ENCODE measurements at places on chromosomes 5 and 9. TPM values are rescaled to one million over a fixed set of nuclear protein-coding genes. Genes with fewer than 3 reads are reported as not detected.

- H3K27me3 ChIP-seq = no peaks in the 10 kb centered on the region
- H3K4me1 ChIP-seq = peaks cover 26% of the 10 kb centered on the region
- DNase-seq = no peak
- no peak overlapping the region for H3K27ac ChIP-seq
- no peak overlapping the region for H3K4me3 ChIP-seq
These were observed 10.0 kb downstream of the CTNNA1 start for GRCh38 chr5:138763037-138763778.

- no peak overlapping the region for H3K27ac ChIP-seq
- no peaks in the 10 kb centered on the region for H3K4me1 ChIP-seq
- H3K36me3 ChIP-seq = peaks cover 19% of the 10 kb centered on the region
- H3K27me3 ChIP-seq = no peaks in the 10 kb centered on the region
These were observed 56.9 kb downstream of the GPR107 start for GRCh38 chr9:130110596-130111021.

The SPATA31A3 gene
- total RNA-seq = not detected

The CER1 gene
- not detected for total RNA-seq

- no peak for DNase-seq
- H3K27me3 ChIP-seq = no peaks in the 10 kb centered on the region
- peaks cover 21% of the 10 kb centered on the region for H3K4me1 ChIP-seq
- peaks cover 27% of the 10 kb centered on the region for H3K36me3 ChIP-seq
- no peak overlapping the region for H3K4me3 ChIP-seq
These were observed 17.3 kb downstream of the DAPK1 start for GRCh38 chr9:87515006-87515405.

GRCh38 chr9:75013735-75014134 lies 14.4 kb downstream of the CARNMT1 start:
- H3K4me3 ChIP-seq = no peak overlapping the region
- no peak overlapping the region for H3K27ac ChIP-seq
- DNase-seq = no peak
- H3K4me1 ChIP-seq = no peaks in the 10 kb centered on the region
- peaks cover 2% of the 10 kb centered on the region for H3K36me3 ChIP-seq
- no peaks in the 10 kb centered on the region for H3K27me3 ChIP-seq

GRCh38 chr5:1856596-1857255 lies 26.0 kb downstream of the IRX4 start:
- no peak for DNase-seq
- H3K27me3 ChIP-seq = peaks cover 61% of the 10 kb centered on the region
- H3K36me3 ChIP-seq = no peaks in the 10 kb centered on the region

The PHAX gene
- 57.3 TPM for total RNA-seq

DNA sequence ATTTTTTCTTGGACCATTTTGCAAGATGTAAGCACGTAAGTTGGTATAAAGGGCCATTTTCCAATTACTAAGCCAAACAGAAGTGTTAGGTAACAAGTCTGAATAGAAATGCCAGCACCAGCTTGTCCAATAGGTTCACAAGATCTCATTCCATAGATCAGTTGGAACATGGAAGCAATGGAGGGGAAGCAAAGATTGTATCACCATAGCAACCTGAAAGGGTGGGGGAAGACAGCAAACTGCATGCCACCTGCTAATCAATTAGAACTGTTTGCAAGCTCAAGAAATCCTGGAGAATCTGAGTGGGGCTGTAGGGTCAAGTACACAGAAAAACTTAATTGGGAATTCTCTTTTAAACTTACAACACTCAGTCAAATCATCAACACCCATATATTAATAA lies 264.9 kb upstream of the EFNA5 start:
- no peaks in the 10 kb centered on the region for H3K27me3 ChIP-seq
- no peak overlapping the region for H3K27ac ChIP-seq
- no peaks in the 10 kb centered on the region for H3K36me3 ChIP-seq
- no peak overlapping the region for H3K4me3 ChIP-seq
- DNase-seq = no peak

DNA sequence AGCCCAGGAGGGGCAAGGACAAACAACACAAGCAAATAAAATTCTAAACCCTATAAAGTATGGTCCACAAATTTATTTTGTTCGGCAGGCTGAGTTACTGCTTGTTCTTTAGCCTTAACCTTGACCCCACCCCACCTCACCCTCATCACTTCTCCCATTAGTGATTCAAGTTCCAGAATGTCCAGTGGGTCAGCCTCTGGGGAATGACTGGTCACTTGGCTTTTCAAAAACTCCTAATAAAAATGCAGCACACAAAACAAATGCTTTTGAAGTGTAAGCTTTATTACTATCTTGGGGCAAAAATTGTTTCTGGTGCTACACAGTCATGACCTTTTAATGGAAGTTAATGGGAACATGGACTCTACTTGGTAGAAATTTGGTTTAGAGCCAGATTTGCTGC lies 142.1 kb downstream of the MPDZ start:
- peaks cover 10% of the 10 kb centered on the region for H3K36me3 ChIP-seq
- DNase-seq = no peak
- no peak overlapping the region for H3K27ac ChIP-seq
- no peaks in the 10 kb centered on the region for H3K27me3 ChIP-seq
- H3K4me1 ChIP-seq = peaks cover 9% of the 10 kb centered on the region
